Amniotic stem cell (primary cell): ENCODE measurements at places on chromosomes 2 and 18.

- DNase-seq: no peak
These were observed 716.6 kb downstream of the NRXN1 start for GRCh38 chr2:50315336-50315735.

- DNase-seq: no peak
These were observed 20.2 kb downstream of the TWIST2 start for GRCh38 chr2:238868067-238868524.

DNA sequence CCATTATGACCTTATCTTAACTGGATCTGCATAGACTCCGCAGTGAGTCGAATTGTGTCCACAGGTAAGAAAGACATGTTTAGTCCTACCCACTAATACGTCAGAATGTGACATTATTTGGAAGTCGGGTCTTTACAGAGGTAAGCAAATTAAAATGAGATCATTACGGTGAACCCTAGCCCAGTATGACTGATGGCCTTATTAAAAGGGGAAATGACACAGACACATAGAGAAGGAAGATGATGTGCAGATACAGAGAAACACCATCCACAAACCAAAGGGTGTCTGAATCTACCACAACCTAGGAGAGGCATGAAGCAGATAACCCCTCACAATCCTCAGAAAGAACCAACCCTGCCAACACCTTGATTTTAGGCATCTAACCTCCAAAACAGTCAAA lies 135.6 kb downstream of the GALNT1 start:
- DNase-seq: no peak

- no peak for DNase-seq
These were observed 202.2 kb downstream of the TRIB2 start for GRCh38 chr2:12918835-12919445.

- DNase-seq: no peak
These were observed 55.1 kb downstream of the TWSG1 start for GRCh38 chr18:9389706-9390105.

DNA sequence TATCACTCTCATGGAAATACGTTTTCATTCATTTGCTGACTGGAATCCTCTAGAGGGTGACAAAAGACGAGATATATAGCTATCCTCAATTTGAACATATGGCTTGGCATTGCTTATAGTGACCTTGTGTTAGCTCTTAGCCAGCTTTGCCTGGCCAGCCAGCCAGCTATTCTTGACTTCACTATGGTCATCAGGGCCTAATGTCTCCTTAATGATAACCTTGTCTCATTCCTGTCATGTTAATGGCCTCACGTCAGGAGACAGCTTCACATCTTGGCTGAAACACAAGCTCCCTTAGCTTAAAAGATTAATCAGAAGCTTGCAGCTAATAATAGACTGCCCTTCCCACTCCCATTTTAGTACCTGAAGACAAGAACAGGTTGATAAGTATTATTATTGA lies 1517.5 kb upstream of the PIK3C3 start:
- DNase-seq: no peak

GRCh38 chr2:197871780-197872456 lies 67.5 kb downstream of the PLCL1 start:
- no peak for DNase-seq

GRCh38 chr18:49048396-49049020 lies 97.7 kb upstream of the SMAD7 start:
- DNase-seq: peak; percentile 25

DNA sequence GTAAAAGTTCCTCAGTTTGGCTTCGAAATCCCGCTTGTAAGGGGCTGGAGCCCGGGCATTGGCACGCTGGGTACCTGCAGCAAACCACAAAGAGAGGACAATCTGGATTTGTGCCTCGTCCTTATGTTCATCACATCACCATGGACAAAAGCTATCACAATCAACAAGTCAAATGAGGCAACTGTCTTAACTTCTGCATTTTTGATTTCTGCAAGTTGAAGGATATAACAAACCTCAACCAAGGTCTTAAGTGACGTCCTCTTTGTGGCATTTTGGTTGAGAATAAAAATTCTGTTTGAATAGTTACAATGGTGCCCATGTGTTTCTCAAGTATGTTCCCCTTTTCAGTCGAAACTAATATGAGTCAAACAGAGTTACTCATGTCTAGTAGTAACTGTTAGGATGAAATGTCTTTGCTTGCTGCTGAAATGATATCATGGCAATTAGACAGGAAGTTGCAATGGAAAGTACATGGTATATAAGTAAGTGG lies 70.8 kb upstream of the STK17B start:
- DNase-seq: no peak

- no peak for DNase-seq
These were observed 185.9 kb upstream of the CCDC150 start for GRCh38 chr2:196453613-196454047.

- no peak for DNase-seq
These were observed 53.6 kb upstream of the CAB39 start for GRCh38 chr2:230658877-230659652.

DNA sequence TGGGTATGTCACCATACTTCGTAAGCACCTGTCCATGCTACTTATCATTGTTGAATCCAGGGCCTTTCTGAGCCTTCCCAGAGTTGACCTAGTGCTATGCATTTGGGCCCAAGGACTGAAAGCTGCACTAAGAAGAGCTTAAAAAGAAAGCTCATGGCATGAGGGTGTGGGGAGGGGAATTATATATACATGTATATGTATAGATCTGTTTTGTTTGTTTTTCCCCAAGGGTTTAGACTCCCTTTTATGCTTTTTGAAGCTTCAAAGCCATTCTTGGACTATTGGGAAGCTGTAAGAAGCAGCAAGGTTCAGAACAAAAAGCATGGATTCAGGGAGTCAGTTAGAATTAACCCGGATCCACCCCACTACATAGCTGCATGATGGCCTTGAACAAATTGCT lies 23.3 kb downstream of the MFF start:
- DNase-seq: no peak

DNA sequence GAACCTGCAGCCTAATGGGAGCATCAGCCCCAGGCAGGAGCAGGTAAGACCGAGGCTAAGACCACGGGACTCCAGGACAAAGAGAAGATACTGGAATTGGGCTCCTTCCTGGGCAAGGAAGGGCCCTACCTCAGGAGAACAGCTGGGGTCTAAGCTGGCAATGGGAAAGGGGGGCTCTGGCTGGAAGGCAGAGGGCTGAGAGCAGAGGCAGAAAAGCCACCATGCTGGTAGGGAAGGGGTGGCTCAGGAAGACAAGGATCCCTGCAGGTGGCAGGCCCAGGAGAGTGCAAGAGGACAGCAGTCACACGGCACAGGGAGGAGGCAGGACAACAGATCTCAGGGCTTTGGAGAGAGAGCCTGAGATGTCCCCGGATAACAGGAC lies 203.5 kb downstream of the NDUFA10 start:
- no peak for DNase-seq

- DNase-seq: no peak
These were observed 228.5 kb upstream of the SMIM21 start for GRCh38 chr18:75656035-75656434.

- no peak for DNase-seq
These were observed 19.1 kb downstream of the MAP2 start for GRCh38 chr2:209442939-209443338.
